Coronary artery (tissue), 2 donors: ENCODE measurements at places on chromosomes 6 and 20.
A peak's percentile ranks its signal among the peaks of the same experiment; 100 is the strongest.

DNA sequence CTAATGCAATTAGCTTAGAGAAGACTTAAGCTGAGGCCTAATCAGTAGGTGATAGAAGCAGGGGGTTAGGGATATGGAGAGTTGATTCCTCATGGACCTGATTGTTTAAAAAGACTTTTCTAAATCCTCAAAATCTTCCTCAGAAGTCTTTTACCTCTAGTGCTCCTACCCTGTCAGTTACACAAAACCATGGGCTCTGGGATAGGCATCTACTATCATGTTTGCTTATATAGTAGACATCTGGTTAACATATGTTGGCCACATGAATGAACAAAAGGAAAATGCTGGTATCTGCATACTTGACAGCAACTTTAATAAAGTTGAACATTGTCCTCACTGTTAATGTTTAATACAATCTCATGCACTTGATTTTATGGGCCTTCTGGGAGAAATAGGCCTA, 61.5 kb upstream of the FKBP1C start:
- no peak for DNase-seq

DNA sequence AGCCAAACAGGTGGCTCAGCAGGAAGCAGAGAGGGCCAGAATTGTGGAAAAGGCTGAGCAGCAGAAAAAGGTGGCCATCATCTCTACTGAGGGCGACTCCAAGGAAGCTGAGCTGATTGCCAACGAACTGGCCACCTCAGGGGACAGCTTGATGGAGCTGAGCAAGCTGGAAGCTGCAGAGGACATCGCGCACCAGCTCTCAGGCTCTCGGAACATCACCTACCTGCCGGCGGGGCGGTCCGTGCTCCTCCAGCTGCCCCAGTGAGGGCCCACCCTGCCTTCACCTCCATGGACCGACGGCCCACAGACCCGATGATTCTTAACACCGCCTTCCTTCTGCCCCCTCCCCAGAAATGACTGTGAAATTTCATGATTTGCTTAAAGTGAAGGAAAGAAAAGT, 17.8 kb upstream of the RAET1L start:
- DNase-seq: no peak

- no peak for DNase-seq
Measured at GRCh38 chr6:83592770-83593394, 80.5 kb downstream of the PRSS35 start.

- DNase-seq: no peak
Measured at GRCh38 chr6:168555618-168556273, 114.8 kb downstream of the SMOC2 start.

GRCh38 chr20:44038681-44039123, 124.0 kb downstream of the TOX2 start:
- no peak for DNase-seq

- no peak for DNase-seq
Measured at GRCh38 chr20:52365688-52366087, 174.1 kb upstream of the ZFP64 start.

DNA sequence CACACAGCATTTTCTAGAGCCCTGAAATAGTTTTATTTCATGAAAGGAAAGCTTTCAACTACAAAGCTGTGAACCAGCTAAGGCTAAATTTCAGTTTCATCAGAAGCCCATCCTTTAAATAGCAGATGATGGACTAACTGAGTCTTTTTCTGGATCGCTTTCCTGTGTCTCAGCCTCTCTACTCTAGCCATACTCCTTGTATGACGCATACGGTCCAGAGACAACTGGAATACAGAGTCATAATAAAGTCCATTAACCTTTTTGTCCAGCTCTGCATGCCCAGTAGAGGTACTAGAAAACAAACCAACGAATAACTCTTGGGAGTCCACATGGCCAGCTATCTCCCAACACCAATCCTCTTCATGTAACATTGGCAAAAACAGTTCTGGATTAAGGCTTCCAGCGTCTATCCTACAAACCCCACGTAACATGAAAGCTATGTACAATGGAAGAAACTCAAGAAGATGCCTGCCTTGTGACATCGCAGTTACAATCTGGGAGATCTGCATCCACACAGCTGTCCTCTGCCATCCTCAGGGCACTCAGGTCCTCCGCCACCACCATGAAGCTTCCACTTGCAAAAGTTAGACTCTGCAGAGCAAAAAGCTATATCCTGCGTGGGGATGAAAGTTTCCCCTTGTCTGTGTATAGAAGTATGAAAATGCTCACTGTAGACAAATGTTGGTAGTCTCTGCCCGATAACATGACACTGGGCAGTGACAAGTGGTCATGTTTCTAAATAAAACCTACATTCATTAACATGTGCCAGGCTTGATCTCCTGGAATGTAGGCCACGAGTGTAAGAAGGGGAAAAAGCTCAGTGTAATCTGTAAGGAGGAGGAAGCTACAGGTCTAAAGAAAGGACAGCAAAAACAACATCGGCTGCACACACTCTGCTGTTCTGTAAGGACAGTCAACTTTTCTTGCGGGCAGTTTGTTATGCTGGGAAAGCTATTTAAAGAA, 360.4 kb downstream of the ESR1 start:
- no peak for DNase-seq

GRCh38 chr20:19502169-19502568, 255.9 kb upstream of the RIN2 start:
- DNase-seq: no peak

DNA sequence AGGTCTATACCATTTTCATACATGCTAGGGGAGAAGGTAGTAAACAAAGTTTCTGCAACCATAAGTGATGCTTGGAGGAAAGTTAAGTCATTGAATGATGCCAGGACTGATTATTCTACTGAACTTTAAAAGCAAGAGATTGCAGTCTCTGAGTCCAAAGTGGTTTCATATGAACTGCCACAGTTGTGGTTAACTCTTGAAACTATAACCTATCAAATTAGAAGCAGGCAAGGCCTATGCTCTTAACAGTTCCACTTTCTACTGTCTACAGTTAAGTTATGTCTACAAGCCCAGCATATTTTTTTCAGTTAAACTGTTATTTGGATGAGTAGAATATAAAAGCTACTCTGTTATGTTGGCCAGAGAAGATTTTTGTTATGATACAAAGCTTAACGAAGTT, 326.5 kb upstream of the RUNX2 start:
- no peak for DNase-seq

- no peak for DNase-seq
Measured at GRCh38 chr6:101663100-101663499, 269.6 kb downstream of the GRIK2 start.

DNA sequence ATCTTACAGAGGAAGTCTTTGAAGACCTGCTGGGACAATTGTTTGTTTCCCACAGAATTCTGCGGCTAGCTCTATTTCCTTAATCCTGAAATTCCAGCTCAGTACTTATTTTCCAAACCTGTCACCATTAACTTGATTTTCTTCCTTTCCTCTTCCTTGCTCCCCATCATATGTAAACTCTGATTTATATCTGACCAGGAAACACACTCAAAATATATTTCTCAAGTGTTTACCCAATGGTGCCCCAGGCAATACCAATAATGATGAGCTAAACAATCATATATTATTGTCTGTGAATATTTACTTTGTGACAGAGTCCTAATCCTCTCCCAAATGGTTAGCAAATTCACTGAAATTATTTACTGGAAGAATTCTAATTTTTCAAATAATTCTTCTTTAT, 597.3 kb downstream of the PKHD1 start:
- DNase-seq: no peak

- DNase-seq: no peak
Measured at GRCh38 chr6:100447081-100447899, 17.4 kb downstream of the SIM1 start.

DNA sequence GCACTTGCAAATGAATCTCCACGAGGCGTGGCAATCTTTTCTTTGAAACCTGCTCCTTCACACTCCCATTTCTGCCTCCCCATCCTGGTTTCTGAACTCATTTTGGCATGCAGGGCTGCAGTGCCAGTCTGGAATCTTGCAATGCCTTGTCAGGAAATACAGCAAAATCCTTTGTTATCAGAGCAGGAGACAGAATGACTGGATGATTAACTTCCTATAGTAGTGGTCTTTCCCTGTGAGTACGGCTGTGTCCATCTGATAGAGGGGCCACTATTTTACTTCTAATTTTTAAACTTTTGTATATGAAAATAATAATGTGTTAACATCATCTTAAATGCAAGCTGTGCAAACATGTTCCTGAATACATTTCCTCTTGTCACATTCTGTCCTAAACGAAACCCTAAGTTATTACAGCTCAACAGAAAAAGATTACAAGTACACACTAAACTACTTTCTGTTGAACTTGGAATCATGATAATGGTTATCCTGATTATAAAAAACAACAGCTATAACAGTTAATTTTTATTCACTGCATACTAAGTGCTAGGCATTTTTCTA, 140.2 kb downstream of the KIF13A start:
- no peak for DNase-seq

DNA sequence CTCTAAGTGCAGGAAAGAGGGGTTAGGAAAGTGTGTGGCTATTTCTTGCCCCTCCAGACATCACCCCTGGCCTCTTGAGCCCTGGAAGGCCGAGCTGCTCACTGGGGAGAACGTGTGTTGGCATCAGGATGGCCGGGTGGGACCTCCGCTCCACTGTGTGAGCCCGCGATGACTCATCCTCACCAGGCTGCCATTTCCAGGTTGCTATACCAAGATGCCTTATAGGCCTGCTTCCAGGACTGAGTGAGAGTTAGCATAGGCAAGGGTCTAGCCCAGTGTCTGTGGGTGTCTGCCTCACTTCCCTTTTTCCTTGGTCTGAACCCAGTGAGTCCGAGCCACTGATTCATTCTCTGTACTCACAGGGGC, 105.0 kb downstream of the MRPL14 start:
- no peak for DNase-seq

DNA sequence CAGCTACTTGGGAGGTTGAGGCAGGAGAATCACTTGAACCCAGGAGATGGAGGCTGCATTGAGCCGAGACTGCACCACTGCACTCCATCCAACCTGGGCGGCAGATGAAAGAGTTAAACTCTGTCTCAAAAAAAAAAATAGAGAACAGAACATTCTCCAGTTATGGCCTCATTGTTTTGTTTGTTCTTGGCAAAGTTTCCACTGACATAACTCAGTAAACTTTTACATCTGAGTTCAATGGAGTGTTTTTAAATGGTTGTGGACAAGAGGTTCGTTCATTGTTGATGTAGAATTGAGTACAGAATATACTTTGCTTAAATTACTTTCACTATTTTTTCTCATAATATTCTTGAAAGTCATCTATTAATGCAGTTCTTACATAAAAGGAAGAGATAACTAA, 42.2 kb upstream of the IFNGR1 start:
- DNase-seq: no peak

DNA sequence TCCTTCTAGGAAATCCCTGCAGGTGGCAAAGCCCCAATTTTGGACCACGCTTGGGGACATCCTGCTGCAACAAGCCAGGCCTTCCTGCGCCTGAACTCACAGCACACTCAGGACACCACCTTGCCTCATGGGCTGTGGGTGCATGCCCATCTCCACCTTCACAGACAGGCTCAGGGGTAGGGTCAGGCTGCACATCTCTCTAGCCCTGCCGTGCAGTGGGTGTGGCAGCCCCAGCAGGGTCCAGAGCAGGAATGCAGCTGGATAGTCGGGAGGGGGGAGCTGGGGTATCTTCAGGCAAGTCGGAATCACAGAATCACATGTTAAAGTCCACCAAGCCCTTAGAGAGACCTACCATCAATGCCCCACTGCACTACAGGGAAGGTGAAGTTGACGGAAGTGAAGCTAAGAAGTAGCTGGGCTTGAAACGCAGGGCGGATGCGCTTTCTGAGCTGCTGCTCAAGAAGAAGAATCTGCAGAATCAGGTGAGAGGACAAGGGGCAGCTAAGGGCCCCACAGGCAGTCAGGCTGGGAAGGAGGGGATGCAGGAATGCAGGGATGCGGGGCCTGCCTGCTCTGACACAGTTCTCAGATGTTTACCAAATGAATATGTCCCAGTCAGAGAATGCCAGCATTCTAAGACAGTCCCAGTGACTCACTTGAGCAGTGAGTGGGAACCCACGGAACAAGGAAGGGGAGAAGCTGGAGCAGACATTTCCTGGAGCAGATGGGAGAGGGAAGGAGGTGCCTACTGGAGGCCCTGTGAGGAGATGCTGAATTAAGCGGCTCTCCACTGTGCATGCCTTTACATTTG, 11.3 kb downstream of the SERPINB6 start:
- DNase-seq: no peak

DNA sequence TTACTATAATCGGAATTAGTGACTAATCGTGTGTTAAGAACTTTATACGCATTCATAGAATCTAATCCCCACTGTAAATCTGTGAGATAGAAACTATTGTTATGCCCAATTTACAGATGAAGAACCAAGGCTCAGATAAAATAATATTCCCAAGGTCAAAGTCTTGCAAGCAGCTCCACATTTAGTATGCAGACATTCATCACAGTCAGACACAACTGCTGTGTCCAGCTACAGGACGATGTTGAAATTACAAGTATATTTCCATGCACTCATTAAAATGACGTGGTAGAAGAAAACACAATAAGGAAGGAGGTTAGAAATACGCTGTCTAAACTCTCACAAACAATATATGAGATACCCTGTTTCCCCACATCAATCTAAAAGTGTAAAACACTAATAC, 82.5 kb downstream of the PREX1 start:
- DNase-seq: no peak

GRCh38 chr6:6248651-6249050, 71.8 kb downstream of the F13A1 start:
- no peak for DNase-seq

- no peak for DNase-seq
Measured at GRCh38 chr6:31775633-31776484, 1.3 kb downstream of the VWA7 start.

GRCh38 chr20:4545526-4545925, 176.2 kb upstream of the PRND start:
- no peak for DNase-seq

- peak; percentile 62 for DNase-seq
Measured at GRCh38 chr20:37388831-37389230, 42.9 kb downstream of the SRC start.

GRCh38 chr6:163333038-163333437, 81.5 kb upstream of the QKI start:
- DNase-seq: no peak

DNA sequence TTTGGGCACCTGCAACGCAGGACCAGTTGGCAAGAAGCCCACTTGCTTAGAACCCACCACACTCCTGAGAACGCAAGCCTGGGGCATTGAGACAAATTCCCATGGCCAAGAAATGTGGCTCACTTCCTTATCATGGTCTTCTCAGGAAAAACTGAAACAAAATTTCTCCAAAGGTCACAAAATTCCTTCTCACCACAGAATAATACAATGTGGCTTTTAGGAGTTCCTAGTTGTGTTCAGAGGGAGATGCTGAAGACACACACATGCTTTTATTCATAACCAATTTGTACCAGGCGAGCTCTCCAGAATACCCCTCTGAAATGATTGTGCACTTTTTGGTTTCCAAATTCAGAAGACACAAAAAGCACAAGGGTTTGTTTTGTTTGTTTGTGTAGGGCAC, 31.6 kb downstream of the ADTRP start:
- DNase-seq: no peak

GRCh38 chr6:74256381-74256780, 560.4 kb downstream of the CD109 start:
- DNase-seq: no peak

- DNase-seq: no peak
Measured at GRCh38 chr6:16028966-16029365, 99.9 kb upstream of the MYLIP start.

GRCh38 chr6:55811074-55811473, 64.3 kb downstream of the BMP5 start:
- no peak for DNase-seq

GRCh38 chr6:154604119-154604518, 93.6 kb upstream of the CNKSR3 start:
- DNase-seq: no peak
